ENCODE measurements at places on chromosomes 11 and 22. TPM values are rescaled to one million over a fixed set of nuclear protein-coding genes. Genes with fewer than 3 reads are reported as not detected.

- DNase-seq, result no peak
These were observed 2.5 kb downstream of the TCN2 start for GRCh38 chr22:30609260-30610185.

Gene SCUBE1
- 10.4 TPM for total RNA-seq

GRCh38 chr11:23995891-23996290 lies 501.0 kb upstream of the LUZP2 start:
- no peak for DNase-seq

- DNase-seq, result no peak
These were observed 962 bp downstream of the SIRT3 start for GRCh38 chr11:235180-235579.

Gene EMID1
- 7.9 TPM for total RNA-seq

Gene LRRC74B
- total RNA-seq, result not detected

DNA sequence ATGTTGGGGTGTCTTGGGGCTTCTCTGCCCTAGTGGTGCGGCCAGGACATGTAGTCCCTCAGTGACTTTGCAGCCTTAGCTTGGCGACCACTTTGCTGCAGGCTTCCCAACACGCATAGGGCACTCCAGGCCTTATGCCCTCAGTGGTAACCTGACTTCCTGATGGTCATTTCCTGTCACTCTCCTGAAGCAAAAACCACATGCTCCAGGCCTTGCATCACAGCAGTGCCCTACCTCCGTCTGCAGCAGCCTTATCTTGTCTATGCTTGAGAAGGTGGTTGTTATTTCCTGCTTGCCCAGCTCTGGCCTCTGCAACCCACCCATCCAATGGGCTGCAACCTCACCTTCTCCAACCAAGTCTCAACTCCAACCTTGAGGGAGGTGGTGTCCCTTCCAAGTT lies 33.4 kb upstream of the PISD start:
- no peak for DNase-seq

DNA sequence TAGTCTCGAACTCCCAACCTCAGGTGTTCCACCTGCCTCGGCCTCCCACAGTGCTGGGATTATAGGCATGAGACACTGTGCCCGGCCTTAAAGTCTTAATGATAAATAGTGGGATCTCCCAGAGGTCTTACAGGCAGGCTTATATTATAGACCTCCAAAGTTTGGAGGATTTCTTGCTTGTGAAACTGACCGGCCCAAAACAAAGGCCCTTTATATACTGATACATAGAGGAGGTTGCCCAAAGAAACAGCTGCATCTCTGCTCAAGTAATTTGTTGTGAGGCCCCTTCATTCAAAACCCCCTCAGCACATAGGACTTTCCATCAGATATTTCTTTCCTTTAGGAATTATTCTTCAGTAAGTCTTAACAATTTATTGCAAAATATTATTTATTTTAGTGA lies 27.4 kb upstream of the RDX start:
- no peak for DNase-seq

Gene CD3D
- total RNA-seq, result not detected

GRCh38 chr11:66851698-66852465 lies 5.0 kb upstream of the LRFN4 start:
- DNase-seq, result no peak

- no peak for DNase-seq
These were observed 322.7 kb upstream of the ISX start for GRCh38 chr22:34743110-34743751.

DNA sequence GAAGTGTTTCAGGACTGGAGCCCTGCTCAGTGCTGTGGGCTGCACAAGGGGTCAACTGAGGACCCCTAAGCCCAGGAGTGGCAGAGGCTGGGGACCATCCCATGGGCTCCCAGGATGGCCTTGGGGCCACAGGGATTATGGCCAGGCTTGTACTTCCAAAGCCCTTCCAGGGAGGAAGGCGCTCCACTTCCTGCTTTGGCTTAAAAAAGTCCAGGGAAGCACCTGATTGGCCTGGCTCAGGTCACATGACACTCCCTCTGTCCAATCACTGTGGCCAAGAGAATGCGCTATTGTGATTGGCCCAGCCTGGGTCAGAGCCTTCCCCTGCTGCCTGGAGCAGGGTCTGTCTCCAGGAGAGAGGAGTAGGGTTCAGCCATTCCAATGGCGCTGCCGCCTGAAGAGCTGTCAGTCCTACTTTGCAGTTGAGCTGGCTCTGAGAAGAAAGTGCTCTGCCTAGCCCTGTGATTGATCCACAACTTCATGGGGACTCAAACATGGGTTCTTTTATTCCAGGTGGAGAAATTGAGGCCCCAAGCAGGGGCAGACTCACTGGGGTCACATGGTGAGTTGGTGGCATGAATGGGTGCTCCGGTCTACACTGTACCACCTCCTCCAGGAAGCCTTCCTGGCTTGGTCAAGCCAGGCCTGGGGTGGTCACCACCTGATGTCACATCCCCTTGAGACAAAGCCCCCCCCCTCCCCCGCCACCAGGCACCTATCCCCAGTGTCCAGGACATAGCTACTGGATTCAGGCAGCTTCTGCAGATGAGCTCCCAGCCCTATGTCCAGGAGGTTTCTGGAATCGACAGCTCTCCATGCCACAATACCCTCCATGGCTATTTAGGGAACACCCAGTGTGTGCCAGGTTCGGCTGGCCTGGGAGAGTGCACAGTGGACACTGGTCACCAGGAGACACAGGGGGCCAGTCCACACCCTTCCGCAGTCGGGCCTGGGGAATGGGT lies 48.2 kb downstream of the RTN4R start:
- no peak for DNase-seq

GRCh38 chr22:21641417-21641788 lies 699 bp upstream of the SDF2L1 start:
- peak; percentile 69 for DNase-seq

- no peak for DNase-seq
These were observed 3.8 kb upstream of the CAPN5 start for GRCh38 chr11:77062924-77063323.

GRCh38 chr11:35937700-35938099 lies 6.2 kb upstream of the LDLRAD3 start:
- DNase-seq, result no peak

- DNase-seq, result no peak
These were observed 351.1 kb downstream of the BUD13 start for GRCh38 chr11:116421529-116422185.

Gene PATE2
- not detected for total RNA-seq

GRCh38 chr11:313787-314553 lies at the start of gene IFITM1:
Gene IFITM1, plus strand, starts transcription at chr11:314040. Its CDS starts 131 bp downstream, at chr11:314171.
- peak; percentile 56 for DNase-seq

DNA sequence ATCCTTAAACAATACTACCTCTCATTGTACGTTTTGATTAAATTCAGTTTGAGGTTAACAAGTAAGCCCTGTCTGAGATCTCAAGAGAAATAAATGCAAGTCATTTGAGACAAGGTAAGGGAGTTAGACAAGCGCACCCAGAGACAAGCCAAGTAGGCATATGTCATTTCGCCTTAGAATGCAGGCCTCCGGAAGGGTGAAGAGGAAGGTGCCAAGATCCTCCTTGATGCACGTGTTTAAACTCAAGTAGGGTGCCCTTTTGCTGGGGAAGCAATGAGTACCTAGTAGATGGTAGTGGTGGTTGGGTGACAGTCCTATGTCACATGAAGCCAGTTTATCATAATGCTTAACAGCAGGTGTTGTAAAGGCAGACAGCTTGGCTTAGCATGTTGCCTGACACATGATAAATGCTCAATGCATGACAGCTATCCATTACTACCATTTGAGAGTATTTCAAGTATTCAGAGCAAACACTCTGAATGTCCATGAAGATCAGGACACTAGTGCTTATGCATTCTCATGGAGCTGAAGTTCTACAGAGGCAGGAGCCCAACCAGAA lies 415.9 kb downstream of the TMEM135 start:
- no peak for DNase-seq

- DNase-seq, result no peak
These were observed 20.9 kb upstream of the ARHGAP8 start for GRCh38 chr22:44731357-44731970.

GRCh38 chr11:93922830-93923229 lies 72.4 kb upstream of the VSTM5 start:
- DNase-seq, result no peak

Gene ACTN3
- 42.0 TPM for total RNA-seq

DNA sequence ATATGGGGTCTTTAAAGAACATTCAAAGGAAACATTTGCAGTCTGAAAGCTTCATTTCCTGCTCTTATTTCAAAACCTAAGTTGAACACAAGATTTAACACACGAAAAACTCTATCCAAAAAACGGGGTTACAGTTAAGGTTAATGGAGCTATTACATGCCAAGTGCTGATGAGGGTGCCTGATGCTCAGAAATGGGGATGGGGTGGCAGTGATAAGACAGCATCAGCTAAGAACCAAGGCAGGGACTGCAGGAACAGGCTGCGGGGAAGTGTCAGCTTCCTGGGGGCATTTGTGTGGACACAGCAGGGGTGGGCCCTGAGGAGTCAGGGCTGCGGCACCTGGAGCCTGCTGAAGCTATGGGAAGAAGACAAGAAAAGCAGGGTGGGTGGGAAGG lies 12.2 kb downstream of the DGCR2 start:
- DNase-seq, result no peak

Gene PRR33
- total RNA-seq, result not detected

All from G401 (cell line).